GM18507 (cell line): ENCODE measurements at places on chromosomes 6 and 20.

DNA sequence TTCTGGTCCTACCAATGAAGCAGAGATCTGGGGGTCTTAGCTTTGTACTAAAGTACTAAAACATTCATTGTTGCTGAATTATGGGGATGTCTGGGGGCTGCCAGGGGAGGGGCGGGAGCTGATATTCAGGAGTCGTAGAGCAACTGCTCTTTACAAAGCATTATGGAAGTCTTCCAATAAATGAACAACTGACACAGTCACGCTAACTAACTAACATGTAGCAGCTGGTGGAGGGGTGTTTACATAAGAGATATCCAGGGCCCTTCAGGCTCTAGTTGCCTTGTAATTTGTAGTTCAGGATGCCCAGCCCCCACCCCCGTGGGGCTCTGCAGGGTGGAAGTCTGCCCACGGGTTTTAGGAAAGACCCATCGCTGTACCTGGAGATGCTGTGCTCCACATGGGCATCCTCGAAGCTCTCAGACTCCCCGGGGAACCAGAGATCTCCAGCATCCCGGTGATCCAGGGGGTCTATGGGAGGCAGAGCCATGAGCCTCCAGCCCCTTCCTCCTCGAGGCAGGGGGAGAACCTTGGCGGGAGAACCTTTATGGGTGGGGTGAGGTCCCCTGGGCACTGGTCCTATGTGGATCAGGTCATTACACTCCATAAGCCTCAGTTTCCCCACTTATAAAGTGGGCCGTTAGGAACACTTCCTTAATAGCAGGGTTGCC, 3.4 kb downstream of the TREM2 start:
- DNase-seq: no peak

GRCh38 chr6:122530440-122531046, 58.9 kb upstream of the SERINC1 start:
- DNase-seq: peak; percentile 15

- no peak for DNase-seq
Observed at GRCh38 chr6:143064951-143065683, 4.4 kb downstream of the AIG1 start.

- DNase-seq: no peak
Observed at GRCh38 chr20:63205896-63206295, 10.0 kb downstream of the YTHDF1 start.

GRCh38 chr20:51994751-51995417, 192.6 kb upstream of the SALL4 start:
- DNase-seq: no peak

DNA sequence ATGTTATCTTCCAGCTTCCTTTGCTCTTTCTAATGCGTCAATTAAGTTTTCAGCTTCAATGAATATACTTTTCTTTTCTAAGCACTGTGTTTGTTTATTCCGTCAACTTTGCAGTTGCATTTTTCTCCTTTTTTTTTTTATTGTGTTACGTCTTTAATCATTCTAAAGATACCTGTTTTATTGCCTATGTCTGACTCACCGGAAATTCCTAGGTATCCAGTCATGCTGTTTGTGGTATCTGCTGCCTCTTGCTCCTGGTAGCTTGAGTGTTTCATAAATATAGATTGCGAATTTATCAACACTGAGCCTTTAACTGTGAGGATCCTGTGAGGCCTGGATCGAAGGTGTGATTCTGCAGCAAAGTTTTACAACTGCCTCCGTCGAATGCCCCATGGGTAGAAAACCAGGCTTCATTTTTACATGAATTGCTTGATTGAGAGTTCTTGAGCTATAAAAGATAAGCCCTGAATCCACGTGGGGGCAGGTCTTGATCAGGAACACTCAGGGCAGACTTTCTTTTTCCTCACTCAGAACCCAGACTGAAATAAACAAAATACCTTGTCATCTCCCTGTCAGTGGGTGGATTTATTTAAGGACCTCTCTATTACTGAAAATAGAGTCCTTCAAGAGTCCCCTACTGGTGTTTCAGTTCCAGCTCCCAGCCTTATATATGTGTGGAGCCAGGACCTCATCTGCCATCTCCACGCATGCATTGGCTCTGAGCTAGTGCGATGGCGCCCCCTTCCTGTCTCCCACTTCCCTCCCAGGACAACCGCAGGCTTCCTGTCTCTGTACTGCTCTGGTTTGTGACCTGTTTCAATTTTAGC, 60.1 kb upstream of the LRRC1 start:
- DNase-seq: no peak

- DNase-seq: no peak
Observed at GRCh38 chr6:4805553-4806336, 29.5 kb downstream of the CDYL start.

- DNase-seq: no peak
Observed at GRCh38 chr6:16322666-16323312, 84.4 kb downstream of the GMPR start.

GRCh38 chr6:150150821-150151646, 8.2 kb downstream of the PPP1R14C start:
- no peak for DNase-seq

GRCh38 chr6:109964949-109965348, 13.2 kb upstream of the GPR6 start:
- DNase-seq: no peak

GRCh38 chr6:40928307-40928706, 110.7 kb downstream of the UNC5CL start:
- DNase-seq: no peak

GRCh38 chr6:37316071-37316470, 37.7 kb upstream of the RNF8 start:
- DNase-seq: no peak

- DNase-seq: no peak
Observed at GRCh38 chr6:168377484-168377855, 57.9 kb upstream of the DACT2 start.

DNA sequence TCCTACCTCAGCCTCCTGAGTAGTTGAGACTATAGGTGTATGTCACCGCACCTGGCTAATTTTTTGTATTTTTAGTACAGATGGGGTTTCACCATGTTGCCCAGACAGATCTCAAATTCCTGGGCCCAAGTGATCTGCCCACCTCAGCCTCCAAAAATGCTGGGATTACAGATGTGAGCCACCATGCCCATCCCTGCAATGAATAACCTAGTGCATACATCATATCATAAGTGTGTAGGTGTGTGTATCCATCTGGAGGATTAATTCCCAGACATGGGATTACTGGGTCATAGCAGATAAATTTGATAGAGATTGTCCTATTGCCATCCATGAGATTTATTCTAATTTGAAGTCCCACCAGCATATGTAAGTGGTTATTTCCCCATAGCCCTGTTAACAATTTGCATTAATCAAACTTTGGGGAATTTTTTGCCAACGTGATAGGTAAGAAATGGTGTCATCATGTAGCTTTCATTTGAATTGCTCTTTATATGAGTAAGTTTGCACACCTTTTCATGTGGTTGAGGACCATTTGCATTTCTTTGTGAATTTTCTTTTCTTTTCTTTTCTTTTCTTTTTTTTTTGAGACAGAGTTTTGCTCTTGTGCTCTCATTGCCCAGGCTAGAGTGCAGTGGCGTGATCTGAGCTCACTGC, 29.9 kb upstream of the BACH2 start:
- DNase-seq: no peak

- DNase-seq: no peak
Observed at GRCh38 chr6:7446619-7447325, 57.2 kb downstream of the RIOK1 start.

- no peak for DNase-seq
Observed at GRCh38 chr20:30284281-30284905, 973.1 kb upstream of the DEFB115 start.

DNA sequence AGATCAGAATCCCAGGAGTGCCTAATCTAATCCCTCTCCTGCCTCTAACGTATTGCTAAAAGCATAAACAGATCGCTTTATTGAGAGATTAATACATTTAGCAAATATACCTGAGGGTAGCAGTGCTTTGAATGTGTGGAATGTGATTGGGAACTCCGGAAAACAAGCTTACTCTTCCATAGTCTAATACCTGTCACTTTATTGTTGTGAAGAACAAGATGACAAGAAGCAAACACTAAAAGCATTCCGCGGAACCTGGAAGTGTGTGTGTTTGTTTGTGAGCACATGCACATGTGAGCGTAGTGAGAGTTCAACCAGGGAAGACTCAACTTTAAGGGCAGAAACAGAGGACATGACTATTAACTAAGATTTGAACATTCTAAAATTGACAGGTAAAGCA, 265.0 kb upstream of the GJE1 start:
- no peak for DNase-seq

- DNase-seq: no peak
Observed at GRCh38 chr20:6513599-6513998, 253.9 kb upstream of the BMP2 start.

GRCh38 chr20:39080326-39080725, 118.2 kb downstream of the DHX35 start:
- DNase-seq: no peak

GRCh38 chr6:87574237-87574804, 15.5 kb downstream of the RARS2 start:
- no peak for DNase-seq

GRCh38 chr20:19850198-19850533, 92.1 kb downstream of the RIN2 start:
- no peak for DNase-seq

DNA sequence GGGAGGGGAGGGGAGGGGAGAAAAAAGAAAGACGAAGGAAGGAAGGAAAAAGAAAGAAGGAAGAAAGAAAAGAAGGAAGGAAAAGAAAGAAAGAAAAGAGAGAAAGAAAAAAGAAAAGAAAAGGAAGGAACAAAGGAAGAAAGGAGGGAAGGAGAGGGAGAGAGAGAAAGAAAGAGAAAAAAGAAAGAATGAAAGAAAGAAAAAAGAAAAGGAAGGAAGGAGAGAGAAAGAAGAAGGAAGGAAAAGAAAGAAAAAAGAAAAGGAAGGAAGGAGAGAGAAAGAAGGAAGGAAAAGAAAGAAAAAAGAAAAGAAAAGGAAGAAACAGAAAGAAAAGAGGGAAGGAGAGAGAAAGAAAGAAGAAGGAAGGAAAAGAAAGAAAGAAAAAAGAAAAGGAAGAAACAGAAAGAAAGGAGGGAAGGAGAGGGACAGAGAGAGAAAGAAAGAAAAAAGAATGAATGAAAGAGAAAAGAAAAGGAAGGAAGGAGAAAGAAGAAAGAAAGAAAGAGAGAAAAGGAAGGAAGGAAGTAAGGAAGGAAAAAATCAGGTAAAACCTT, 225.3 kb downstream of the TPBG start:
- DNase-seq: no peak

- DNase-seq: no peak
Observed at GRCh38 chr6:143555582-143555981, 44.1 kb upstream of the FUCA2 start.

DNA sequence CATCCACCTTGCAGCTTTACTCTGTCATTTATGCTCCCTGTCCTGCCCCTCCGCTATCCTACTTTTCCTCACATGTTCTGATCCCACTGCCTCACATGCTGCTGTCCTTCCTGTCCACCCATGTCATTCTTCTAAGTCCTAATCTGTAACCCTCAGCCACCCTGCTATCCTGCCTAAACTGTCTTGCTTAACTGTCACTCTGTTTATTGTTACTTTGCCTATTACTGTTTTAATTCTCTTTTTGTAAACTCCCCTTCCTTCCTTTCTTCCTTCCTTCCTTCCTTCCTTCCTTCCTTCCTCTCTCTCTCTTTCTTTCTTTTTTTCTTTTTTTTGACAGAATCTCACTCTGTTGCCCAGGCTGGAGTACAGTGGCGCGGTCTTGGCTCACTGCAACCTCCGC, 1.4 kb downstream of the CUL9 start:
- no peak for DNase-seq

DNA sequence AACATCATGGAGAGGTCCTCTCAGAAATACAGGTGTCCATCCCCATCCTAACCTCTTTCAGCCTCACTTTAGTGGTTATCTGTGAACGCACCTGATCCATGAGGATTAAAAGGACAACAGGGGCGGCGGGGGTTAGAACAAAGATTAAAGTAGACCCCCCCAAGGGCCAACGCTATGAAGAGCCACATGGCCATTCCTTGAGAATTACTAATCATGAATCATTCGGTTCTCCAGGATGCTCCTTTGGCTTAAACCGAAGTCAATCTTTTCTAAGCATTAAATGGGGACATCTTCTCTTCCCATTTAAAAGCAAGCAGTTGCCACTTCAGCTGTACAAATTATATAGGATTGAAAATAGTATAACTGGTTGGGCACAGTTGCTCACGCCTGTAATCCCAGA, 212.4 kb downstream of the GMPR start:
- no peak for DNase-seq

GRCh38 chr6:41160933-41161332, 2.0 kb downstream of the TREM2 start:
- DNase-seq: no peak

DNA sequence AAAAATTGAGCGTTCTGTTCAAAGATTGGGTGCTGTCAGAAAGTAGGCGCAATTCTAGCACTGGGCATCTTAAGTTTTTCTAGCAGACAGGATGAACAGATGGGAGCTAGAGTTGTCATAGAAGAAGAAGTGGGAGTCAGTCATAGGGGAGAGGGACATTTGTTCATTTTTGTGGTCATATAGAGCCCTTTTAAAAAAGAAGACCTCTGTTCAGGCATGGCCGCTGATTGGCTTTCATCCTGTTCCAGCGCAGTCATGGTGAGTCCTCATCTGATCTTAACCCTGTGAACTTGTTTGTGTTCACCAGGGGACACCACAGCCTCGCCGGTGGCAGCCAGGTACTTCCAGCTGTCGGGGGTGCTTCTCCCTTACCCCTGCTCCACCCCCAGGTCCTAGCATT, 29.7 kb upstream of the PBOV1 start:
- no peak for DNase-seq

DNA sequence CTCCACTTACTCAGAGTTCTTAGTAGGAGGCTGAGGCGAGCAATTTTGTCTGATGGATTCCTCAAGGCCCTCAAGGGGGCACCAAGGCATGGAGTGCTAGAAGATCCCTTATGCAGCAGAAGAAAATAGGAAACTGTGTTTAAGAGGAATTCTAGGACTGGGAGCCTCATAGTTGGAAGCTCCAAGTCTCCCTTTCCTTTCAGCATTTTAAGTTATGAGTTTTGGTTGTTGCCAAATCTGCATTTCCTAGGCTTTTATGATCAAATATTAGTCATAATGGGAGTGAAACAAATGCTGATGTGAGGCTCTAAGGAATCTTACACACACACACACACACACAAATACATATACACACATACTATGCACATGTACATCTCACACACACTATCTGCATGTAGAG, 714.0 kb downstream of the UTRN start:
- DNase-seq: no peak

DNA sequence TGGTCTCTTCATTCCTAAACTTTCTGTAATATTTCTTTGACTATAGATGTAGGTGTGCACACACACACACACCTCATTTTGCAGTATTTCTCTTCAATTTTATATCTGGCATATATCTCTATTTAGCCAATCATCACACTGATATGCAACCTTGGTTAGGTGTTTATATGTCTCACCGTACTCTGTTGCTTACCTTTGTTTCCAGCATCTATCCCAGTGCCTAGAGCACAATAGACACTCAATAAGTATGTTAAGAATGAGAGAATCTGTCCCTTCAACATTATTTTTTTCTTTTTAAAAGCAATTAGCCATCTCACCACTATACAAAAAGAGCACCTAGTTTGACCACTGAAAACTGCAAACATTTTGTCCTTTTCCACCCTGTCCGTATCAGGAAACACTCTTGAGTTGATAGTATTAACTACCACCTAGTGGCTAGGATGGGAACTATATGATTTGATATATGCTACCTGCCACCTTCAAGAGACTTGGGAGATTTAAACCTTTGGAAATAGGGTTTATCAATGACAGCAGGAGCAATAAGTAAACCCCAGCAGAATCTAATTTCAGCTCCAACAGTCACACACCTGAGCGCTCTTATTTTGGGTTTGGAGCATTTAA, 48.7 kb upstream of the RSPO3 start:
- no peak for DNase-seq

- DNase-seq: no peak
Observed at GRCh38 chr6:107931894-107932293, 26.1 kb downstream of the SEC63 start.
